ENCODE measurements at places on chromosomes 13 and 19. TPM values are rescaled to one million over a fixed set of nuclear protein-coding genes. Genes with fewer than 3 reads are reported as not detected.

- H3K4me1 ChIP-seq, result no peaks in the 10 kb centered on the region
- no peak overlapping the region for H3K4me3 ChIP-seq
- no peak overlapping the region for H3K27ac ChIP-seq
- DNase-seq, result no peak
These were observed 826.4 kb downstream of the GPC5 start for GRCh38 chr13:92224825-92225224.

GRCh38 chr19:4600893-4601292 is 38.4 kb upstream of the TNFAIP8L1 start:
- DNase-seq, result no peak
- peaks cover 7% of the 10 kb centered on the region for H3K4me1 ChIP-seq
- no peak overlapping the region for H3K4me3 ChIP-seq
- H3K27me3 ChIP-seq, result peaks cover 32% of the 10 kb centered on the region
- H3K36me3 ChIP-seq, result no peaks in the 10 kb centered on the region

LRRC8E gene
- not detected for total RNA-seq

DNA sequence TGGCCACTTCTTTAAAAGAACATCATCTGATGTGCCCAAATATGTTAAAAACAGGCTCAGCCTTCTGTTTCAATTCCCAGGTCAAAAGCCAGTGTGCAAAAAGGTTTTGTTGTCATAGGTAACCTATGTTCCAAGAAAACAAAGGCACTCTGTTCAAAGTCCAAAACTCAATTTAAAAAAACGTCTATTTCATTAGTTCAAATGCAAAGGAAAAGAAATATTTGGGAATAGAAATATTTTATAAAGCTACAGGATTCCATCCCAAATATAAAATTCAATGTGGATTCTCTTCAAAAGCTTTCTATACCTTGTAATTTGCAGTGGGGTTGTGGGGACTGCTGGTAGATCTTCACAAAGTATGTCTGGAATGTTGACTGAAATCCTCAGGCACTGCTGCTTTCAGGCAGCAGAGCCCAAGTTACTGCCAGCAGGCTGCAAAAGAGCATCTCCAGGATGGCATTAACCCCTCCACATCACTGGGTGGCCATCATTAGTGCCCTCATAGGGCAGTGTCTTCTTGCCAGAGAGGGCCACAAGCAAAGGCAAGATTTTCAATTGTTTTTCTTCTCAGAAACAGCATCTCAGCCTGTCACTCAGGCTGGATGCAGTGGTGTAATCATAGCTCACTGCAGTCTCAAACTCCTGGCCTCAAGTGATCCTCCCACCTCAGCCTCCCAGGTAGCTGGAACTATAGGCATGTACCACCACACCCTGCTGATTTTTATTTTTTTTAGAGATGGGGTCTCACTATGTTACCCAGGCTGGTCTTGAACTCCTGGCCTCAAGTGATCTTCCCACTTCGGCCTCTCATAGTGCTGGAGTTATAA is 22.8 kb upstream of the STK24 start:
- H3K36me3 ChIP-seq, result no peaks in the 10 kb centered on the region
- no peak overlapping the region for H3K4me3 ChIP-seq
- no peak for DNase-seq
- peaks cover 16% of the 10 kb centered on the region for H3K4me1 ChIP-seq
- no peaks in the 10 kb centered on the region for H3K27me3 ChIP-seq
- no peak overlapping the region for H3K27ac ChIP-seq

- H3K27me3 ChIP-seq, result no peaks in the 10 kb centered on the region
- no peak for DNase-seq
- no peak overlapping the region for H3K27ac ChIP-seq
- H3K4me3 ChIP-seq, result no peak overlapping the region
- no peaks in the 10 kb centered on the region for H3K4me1 ChIP-seq
- H3K36me3 ChIP-seq, result no peaks in the 10 kb centered on the region
These were observed 190.4 kb upstream of the GPR12 start for GRCh38 chr13:26950968-26951367.

- DNase-seq, result no peak
- no peak overlapping the region for H3K4me3 ChIP-seq
- H3K27me3 ChIP-seq, result no peaks in the 10 kb centered on the region
- no peaks in the 10 kb centered on the region for H3K36me3 ChIP-seq
- no peak overlapping the region for H3K27ac ChIP-seq
These were observed 28.1 kb downstream of the THSD1 start for GRCh38 chr13:52377898-52378297.

DNA sequence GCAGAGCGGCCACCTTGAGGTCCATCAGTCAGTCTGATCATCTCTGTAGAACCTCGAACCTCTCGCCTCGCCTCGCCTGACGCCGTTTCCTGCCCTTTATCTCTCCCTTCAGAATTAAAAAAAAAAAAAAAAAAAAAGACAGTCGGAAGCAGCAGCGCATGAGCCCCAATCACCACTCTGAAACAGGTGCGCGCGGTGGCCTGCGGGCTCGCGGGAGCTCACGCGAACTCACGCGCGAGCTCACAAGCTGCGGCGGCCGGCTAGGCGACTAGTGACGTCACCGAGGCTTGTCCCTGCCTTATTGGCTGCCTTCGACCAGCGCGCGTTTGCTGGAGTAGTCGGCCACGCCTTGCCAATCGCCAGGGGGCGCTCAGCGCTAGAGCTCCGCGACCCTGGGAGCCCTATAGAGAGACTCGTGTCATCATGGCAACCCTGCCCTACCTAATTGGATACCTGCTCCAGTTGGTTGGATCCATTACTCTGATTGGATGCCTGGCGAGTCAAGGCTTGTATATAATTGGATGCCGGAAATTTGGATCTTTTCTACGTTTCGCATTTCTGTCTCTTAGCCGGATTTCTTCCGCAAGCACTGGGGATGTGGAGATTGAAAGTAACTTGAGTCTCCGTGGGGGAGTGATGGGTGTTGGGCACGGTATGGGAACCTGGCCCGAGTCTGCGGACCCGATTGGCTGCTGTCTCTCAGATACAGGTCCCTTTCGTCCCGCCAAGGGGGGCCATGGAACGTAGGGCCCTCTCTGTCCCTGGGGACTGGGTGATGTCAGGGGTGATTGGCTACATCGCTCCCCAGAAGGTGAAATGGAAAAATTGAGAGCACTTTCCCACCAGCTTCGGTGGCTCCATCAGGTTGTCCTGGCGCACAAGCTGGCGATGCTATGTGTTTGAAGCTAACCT is 31.6 kb downstream of the SYT3 start:
- H3K36me3 ChIP-seq, result no peaks in the 10 kb centered on the region
- peak overlapping the region; percentile 5 for H3K4me3 ChIP-seq
- H3K4me1 ChIP-seq, result peaks cover 13% of the 10 kb centered on the region
- H3K27ac ChIP-seq, result no peak overlapping the region
- H3K27me3 ChIP-seq, result peaks cover 35% of the 10 kb centered on the region

DNA sequence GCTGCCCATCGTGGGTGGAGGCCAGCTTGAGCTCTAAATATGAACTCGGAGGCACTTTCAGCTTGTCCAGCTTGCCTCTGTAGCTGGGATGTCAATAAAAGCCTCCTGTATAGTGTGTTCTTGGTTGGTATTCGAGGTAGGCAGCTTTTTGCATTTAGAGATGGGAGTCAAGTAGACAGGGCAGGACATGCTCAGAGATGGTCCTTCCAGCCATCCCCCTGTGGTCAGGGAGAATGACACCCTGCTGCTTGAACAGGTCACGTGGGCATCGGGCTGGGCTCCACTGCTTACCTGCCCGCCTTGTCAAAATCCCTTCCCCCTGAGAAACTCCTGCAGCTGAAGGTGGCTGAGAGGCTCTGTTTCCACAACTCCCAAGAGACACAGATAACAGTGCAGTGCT is 302.5 kb downstream of the ZNF536 start:
- H3K27me3 ChIP-seq, result peaks cover 4% of the 10 kb centered on the region
- H3K4me3 ChIP-seq, result no peak overlapping the region
- H3K27ac ChIP-seq, result no peak overlapping the region
- no peak for DNase-seq

- peaks cover 14% of the 10 kb centered on the region for H3K27me3 ChIP-seq
- H3K27ac ChIP-seq, result no peak overlapping the region
- H3K36me3 ChIP-seq, result no peaks in the 10 kb centered on the region
These were observed 48.9 kb downstream of the MYH14 start for GRCh38 chr19:50252111-50252886.

DNA sequence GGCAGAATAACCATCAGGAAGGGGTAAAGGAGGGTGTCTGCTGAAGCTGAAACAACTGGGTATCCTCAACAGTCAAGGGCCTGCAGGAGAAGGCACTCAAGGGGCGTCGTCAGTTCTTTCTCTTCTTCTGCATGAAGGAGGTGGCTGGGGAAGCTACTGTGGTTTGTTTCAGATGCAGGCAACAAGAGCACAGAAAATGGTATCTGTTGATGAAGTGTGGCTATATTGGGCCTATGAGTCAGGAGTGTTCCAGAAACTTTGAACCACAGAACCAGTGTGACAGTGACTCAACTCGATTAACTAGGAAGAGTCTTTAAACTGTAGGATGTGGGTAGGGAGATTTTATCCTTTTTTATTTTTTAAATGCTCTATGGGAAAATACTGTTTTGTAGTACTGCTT is 686.3 kb downstream of the FGF9 start:
- H3K4me3 ChIP-seq, result no peak overlapping the region
- no peaks in the 10 kb centered on the region for H3K27me3 ChIP-seq
- H3K27ac ChIP-seq, result no peak overlapping the region
- H3K36me3 ChIP-seq, result no peaks in the 10 kb centered on the region

- H3K27ac ChIP-seq, result no peak overlapping the region
- H3K4me1 ChIP-seq, result no peaks in the 10 kb centered on the region
- no peak overlapping the region for H3K4me3 ChIP-seq
- DNase-seq, result no peak
These were observed 86.7 kb downstream of the DNAJC15 start for GRCh38 chr13:43110036-43110435.

DNA sequence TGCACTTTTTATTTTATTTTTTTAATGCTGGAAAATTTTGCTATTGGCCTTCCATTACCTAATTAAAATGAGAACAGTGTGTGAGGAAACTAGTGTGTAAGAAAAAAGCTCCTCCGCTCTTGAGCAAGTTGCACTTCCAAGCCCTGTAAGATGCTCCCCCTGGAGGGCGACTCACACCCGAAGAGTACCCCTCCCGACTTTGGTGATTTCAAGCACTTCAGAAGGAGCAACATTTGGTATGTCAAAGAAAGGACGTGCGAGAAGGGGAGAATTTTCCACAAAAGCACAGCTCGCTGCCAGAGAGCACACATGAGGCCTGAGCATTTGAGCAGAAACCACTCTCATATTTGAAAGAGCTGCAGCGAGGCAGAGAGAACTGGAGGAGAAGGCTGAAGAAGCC is 504.4 kb downstream of the FGF9 start:
- no peaks in the 10 kb centered on the region for H3K36me3 ChIP-seq
- H3K4me1 ChIP-seq, result peaks cover 4% of the 10 kb centered on the region
- no peak overlapping the region for H3K27ac ChIP-seq
- DNase-seq, result no peak

TSKS gene
- total RNA-seq, result 1.9 TPM

DNA sequence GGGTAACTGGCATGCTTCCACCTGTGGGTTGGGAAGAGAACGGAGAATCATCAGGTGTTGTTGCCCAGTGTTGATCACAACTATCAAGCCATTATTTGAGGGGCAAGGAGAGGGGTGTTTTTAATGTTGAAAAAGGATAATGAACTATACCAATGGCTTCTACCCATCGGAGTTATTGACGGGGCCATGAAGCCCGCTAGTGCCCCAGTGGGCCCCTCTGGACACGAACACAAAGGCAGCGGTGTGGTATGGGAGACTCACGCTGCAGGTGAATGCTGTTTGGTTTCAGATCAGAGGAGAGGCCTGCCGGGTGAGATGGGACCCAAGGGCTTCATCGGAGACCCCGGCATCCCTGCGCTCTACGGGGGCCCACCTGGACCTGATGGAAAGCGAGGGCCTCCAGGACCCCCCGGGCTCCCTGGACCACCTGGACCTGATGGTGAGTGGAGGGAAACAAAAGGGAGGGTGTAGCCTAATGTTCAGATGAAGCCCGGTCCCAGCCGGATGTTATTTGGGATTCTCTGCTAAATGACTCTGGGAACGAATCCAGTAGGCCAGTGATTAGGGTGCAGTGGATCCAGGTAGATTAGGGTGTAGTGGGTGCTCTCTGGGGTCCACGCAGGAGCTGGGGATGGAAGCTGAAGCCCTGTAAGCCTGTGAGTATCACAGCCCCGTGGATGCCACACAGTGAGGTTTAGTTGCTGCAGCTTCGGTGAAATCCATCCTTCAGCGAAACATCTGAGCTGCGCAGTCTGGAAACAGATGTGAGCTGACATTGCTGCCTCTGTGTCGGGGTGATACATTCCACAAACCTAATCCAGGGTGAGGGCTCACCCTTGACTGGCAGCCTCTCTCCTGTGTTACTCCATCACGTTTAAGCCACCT is 111.3 kb downstream of the RAB20 start:
- no peak for DNase-seq
- peaks cover 27% of the 10 kb centered on the region for H3K27me3 ChIP-seq
- H3K36me3 ChIP-seq, result no peaks in the 10 kb centered on the region

DNA sequence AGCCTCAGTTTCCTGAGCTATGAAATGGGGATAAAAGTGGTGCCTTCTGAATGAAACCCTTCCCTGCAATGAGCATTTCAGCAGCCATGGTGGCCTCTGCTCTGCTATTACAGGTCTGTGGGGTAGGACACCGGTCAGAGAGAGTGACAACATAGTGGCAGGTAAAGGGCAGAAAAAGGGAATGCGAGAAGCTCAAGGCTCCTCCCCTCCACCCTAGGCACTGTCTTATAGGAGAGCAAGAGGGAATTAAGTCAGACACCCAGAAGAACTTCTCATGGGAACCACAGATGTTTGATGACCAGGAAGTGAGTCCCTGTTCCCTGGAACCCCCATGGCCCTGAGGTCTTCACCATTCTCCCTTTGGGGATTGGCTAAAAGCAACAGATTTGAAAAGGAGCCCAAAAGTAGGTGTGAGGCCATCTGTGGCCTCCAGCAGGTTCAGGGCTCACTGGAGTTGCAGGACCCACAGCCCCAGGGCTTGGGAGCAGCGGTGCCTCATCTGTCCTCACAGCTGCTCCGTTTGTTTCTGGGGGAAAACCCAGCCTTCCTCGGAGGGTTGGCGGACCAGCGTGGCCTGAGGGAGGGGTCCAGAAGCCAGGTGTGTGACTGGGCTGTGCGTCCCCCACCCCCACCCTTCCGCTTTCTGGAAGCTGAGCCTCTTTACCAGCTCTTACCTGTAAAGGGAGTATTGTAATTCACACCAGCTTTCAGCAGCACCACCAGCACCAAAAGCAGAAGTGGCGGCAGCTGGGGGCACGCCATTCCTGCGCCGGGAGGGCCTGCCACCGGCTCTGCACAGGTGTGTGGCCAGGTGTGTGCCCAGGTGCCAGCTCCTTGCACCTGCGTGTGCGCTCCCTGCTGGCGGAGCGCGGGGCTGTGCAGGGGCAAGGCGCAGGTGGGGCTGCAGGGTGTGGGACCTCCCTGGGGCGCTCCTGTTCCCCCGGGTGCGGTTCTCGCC is 19.4 kb downstream of the IQCN start:
- H3K4me3 ChIP-seq, result no peak overlapping the region
- peaks cover 21% of the 10 kb centered on the region for H3K27me3 ChIP-seq
- H3K27ac ChIP-seq, result no peak overlapping the region
- no peaks in the 10 kb centered on the region for H3K36me3 ChIP-seq

All from activated CD4-positive, alpha-beta T cell treated with anti-CD3 and anti-CD28 coated beads for 36 hours (primary cell).